ENCODE measurements at places on chromosomes 7 and 10.

DNA sequence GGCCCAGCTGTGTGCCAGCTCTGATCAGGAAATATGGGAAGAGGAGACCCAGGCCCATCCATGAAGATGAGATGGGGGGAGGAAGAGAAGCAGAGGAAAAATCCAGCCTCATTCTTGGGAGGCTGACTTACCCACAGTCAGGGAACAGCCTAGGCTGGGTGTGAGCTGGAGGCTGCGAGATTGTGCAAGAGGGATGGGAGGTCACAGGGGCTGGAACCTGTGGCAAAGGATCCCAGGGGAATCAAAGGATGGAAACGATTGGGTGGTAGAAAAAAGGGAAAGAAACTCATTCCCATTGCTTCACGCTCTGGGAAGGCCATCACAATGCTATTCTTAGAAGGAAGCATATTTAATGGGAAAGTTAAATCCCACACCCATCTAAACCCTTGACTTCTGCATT is 26.7 kb upstream of the CRHR2 start:
- DNase-seq, result no peak

DNA sequence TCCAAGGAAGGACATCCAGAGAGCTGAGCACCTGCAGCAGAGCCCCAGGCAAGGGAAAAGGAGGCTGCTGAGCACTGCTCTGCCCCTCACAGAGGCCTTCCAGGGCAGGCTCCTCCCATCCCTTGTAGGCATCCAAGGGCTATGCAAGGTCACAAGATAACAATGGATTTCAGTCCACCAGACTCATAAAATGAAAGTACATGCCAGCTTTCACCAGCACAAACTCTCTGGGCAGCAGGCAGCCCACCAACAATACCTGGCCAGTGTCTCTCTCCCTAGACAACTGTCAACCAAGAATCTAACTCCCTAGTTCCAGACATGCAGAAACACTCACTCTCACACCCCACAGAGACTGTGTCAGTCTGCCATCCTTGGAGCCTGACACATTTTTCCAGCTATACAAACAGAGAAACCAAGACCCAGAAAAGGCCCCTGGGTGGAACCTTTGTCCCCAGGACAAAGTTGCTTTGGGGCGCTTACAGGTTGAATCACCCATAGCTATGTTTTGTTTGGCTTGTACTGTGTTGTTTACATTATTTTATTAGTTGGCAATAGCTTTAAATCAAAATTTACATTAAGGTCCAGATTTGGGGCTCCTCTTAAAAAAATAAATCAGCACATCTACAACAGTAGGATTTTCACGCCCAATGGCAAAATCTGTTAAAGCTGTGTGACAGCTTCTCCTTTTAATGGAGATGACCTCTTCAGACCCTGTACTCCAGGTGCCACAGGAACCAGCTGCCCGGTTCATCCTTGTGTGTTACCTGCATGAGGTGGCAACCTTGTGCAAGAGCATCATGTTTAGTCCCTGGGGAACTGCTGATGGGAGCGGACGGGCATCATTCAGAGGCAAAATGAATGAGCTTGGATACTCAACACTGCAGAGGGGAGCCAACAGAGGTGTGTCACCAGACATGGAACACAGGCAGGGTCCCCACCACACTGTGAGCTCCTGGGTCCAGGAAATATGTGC is 5.2 kb downstream of the GRID1 start:
- no peak for DNase-seq

GRCh38 chr7:2670171-2670570 is 17.8 kb upstream of the AMZ1 start:
- no peak for DNase-seq

GRCh38 chr10:14770927-14771326 is 3.8 kb downstream of the FAM107B start:
- DNase-seq, result no peak

DNA sequence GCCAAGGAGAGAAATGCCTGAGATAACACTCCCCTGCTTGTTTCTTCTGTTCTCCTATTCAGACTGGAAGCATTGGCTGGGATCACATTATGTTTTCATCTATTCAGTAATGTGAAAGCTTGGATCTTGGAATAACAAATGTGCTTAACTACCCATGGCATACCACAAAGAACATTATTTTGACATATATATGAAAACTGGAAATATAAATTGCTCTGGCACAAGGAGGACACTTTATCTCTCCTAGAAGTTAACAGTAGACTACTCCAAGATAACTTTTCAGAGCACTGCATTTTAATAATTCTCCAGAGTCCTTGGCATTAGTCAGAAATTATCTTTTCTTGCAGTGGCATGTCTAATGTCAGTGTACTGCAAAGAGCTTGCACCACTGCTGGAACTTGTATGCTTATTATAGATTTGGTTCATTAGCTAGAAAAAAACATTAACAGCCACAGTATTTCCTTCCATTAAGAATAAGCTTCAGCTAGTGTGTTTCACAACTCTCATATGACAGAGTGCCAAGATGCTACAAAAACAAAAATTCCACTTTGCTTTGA is 169.3 kb upstream of the LRRN3 start:
- DNase-seq, result no peak

- DNase-seq, result peak; percentile 67
Observed at GRCh38 chr7:2632733-2633537, 1.1 kb downstream of the TTYH3 start.

- DNase-seq, result no peak
Observed at GRCh38 chr10:96987842-96988175, 155.7 kb downstream of the LCOR start.

- DNase-seq, result no peak
Observed at GRCh38 chr10:132803416-132804210, 17.7 kb upstream of the NKX6-2 start.

DNA sequence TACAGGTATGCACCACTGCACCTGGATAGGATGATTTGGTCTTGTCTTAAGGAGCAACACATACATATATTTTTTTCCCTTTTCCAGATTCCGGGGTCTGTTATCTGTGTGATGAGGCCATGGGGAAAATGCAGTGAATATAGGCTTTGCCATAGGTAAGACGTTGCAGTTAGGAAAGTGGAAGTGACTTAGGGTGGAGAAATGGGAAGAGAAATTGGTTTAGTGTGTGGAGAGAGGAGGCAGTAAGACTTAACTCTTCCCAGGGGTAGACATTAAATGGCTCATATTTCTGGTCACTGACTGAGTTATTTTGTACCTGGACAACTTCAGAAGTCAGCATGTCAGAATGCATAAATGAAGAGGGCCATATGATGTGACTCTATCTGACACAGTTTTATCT is 66.7 kb downstream of the PFKFB3 start:
- no peak for DNase-seq

- DNase-seq, result no peak
Observed at GRCh38 chr7:134768243-134768642, 11.2 kb upstream of the CALD1 start.

DNA sequence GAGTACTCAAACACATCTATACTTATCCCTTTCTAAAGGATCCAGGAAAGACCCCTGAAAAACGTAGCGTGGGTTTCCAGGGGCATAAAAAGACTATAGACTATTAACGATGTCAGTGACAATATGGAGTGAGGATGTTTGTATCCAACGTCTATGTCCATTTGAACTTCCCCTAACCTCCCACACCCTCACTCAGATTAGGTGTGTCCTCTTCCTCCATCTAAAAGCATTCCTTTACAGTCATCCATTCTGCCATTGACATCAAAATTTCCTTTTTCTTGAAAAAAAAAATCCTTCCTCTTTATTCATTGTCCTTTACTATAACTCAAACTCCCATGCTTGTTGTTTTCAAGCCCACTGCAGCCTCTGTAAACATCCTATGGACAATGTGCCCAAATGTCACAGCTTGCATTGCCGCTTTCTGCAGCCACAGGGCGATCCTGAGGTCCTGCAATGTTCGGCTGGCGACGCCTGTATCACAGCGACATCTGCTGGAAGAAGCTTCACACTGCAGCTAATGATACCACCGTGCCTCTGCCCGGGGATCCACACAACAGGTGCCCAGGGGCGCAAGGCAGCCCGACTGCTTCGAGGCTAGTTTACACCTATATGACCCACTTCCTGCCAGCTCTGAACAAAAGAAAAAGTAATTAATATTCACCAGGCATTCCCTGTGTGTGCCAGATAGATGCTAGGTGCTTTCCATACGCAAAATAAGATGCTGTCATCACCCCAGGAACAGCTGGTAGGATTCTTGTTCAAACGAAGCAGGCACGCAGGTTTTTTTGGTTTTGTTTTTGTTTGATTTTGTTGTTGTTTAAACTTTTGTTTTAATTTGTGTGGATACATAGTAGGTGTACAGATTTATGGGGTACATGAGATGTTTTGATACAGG is 267.9 kb upstream of the GHITM start:
- peak; percentile 53 for DNase-seq

DNA sequence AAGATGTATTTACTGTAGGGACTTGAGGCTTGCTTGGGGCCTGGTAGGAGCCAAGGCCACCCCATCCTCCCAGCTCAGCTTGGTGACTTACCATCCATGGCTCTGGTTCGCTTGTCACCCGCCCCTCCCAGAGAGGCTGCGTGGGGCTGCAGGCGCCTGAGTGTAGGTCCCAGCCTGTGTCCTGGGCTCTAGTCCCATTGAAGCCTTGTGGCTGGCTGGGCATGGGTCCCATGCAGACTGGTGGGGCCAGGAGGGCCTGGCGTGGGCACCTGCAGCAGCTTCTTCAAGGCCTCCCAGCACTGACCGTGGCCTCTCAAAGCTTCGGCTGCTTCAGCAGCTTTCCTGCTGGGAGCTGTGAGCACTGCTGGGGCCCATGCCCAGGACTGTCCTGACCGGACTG is 118.1 kb downstream of the INPP5A start:
- no peak for DNase-seq

DNA sequence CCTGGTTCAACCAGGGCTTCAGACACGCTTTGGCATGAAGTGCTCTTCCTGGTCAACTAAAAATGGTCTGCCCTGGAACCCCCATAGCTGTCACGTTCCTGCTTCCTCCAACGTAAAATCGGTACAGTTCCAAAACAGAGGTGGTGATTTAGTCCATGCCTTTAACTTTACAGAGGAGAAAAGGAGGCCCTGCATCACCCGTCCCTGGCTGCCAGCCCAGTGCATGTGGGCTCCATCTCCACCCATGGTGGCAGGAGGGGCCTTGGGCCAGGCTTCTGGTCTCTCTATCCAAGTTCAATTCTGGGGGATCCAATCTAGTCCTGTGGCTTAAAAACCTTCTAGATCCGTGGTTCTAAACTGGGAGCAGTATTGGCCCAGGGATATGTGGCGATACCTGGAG is 18.7 kb downstream of the ECHDC3 start:
- DNase-seq, result no peak

DNA sequence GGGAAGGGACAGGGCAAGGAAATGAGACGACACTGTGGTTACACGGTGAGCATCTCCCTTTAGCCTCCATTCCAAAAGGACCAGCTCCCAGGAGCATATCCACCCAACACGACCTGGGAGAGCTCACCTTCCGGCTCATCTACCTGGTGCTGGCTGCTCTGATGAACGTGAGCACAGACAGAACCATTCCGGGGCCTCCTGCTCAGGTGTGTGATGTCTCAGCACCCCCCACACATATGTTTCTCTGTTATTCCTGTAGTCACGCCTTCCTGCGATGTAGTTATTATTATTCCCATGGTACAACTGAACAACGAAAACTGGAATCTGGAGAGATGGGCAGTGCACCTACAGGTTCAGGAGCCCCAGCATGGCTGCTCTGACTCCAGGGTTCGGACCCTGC is 20.5 kb upstream of the GPR26 start:
- no peak for DNase-seq

- DNase-seq, result no peak
Observed at GRCh38 chr7:95874541-95875265, 102.3 kb downstream of the DYNC1I1 start.

GRCh38 chr7:1986366-1987083 is 246.2 kb downstream of the MAD1L1 start:
- DNase-seq, result peak; percentile 44

- DNase-seq, result no peak
Observed at GRCh38 chr7:126445991-126446390, 806.8 kb downstream of the GRM8 start.

DNA sequence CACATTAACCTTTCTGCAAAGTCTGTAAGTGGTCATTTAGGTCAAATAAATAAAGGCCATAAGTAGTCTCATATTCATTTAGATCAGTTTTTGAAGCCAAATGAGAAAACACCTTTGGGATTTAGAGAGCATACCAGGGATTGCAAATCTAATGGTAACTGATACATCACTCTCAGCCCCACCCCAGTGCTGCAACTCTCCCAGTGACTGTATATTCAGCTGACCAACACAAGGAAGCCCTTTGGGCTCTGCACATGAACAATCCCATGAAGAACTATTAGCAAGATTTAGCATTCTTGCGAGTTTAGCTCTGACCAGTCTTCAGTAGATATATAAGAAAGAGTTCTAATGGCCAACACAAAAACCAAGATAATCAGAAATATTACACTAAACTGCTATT is 252.3 kb downstream of the CSTF2T start:
- no peak for DNase-seq

DNA sequence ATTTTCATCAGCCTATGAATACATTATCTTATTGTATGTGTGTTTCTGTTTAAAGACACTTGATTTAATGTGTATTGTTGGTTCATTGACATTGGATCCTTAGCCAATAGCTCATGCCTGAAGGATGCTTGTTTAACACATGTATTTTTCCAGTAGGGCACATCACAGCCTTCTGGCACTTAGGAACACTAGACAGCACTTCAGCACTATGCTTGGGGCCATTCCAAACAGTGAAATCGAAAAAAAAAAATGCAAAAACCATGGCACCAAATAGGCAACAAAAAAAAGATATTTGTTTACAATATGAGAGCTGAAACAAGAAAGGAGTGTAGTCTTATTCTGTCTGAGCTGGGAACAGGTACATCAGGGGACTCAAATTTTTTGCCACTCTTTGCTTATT is 262.8 kb downstream of the SLC25A13 start:
- no peak for DNase-seq

All from activated naive CD8-positive, alpha-beta T cell treated with anti-CD3 and anti-CD28 coated beads for 36 hours (primary cell).